Stimulated activated CD4-positive, alpha-beta T cell treated with anti-CD3 and anti-CD28 coated beads, Interleukin-15, amount 100 ng/mL, for 48 hours (primary cell): ENCODE measurements at places on chromosomes 5 and 9.

GRCh38 chr5:66757219-66757833, 161.1 kb downstream of the MAST4 start:
- DNase-seq: no peak

DNA sequence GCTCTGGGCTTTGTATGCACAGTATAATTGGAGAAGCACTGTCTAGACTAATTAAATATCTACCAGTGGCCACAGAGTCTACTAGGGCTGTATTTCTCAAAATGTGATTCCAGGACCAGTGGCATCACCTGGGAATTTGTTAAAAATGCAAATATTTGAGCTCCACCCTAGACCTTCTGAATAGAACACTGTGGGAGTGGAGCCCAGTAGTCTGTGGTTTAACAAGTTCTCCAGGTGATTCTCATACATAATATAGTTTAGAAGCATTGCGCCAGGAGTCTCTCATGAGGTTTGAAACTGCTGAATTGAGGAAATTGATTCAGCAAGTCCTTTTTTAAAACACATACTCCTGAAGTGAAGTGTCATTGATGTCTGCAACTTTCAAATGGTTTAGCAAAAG, 74.7 kb downstream of the FCHO2 start:
- no peak for DNase-seq

- DNase-seq: no peak
These were observed 53.7 kb downstream of the IPO11 start for GRCh38 chr5:62465985-62466925.

DNA sequence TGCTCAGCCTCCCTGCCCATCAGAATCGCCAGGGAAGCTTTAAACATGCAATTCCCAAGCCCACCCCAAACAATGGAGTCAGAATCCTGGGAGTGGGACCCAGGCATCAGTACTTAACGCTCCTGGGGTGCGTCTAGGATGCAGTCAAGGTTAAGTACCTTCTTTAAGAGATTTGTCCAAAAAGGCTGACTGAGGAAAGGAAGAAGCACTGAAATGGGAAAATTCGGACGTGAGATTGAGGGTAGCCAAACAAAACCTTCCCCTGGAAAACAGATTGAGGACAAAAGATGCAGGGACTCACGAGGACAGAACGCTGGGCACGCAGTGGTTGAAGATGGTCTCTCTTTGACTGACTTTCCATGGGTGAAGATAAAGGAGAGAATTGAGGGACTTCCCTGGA, 143.5 kb downstream of the MTX3 start:
- DNase-seq: no peak

DNA sequence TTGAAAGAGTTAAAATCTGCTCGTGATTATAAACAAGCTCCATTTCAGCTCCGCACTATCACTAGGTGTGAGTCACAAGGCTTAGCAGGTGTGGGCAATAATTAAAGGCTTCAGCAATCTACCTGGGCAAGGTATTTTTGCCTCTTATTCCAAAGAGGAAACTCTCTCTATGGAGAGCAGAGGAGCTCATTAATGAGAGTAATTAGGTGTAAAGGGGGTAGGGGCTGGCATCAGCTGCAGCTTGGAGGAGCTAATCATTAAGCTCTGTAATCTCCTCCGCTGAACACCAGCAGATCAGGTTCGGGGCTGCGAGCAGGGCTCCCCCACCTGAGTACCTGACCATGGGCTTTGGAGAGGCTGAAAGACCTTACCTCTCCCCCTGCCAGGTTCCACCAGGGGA, 129.2 kb downstream of the CRB2 start:
- no peak for DNase-seq

DNA sequence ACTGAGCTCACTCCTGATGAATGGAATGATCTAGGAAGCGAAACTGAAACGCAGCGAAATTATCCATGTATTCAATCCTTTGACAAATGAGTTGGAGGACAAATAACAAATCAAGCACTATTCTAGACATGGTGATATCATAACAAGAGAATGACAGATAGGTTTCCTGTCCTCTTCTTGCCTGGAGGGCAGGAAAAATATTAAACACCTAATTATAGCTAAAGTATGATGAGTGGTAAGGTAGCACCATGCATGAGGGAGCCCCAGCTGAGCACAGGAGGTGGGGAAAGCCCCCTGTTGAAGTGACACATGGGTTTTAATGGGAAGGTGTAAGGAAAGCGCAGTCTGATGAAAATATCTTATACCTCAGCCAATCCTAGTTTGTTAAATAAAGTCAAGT, 225.2 kb downstream of the NPR3 start:
- DNase-seq: no peak

- DNase-seq: no peak
These were observed 205.7 kb downstream of the AGTPBP1 start for GRCh38 chr9:85536076-85536475.

- DNase-seq: no peak
These were observed 85.1 kb downstream of the FBXL7 start for GRCh38 chr5:15585128-15585527.

DNA sequence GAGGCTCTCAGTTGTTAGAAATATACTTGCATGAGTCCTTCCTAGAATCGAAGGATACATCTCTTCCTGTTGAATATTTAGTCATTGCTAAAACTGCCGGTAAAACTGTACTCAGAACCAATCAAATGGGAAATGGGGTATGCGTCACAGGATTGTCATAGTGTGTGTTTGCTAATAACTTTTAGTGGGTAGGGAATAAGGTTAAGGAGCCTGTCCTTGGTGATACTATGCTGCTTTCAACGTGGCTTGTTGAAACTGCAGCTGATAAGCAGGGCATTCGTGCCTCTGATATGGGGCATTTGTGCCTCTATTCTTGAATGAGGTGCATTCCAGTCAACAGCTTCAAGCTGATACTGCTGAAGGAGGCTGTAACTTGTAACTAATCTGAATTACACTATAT, 26.6 kb downstream of the HABP4 start:
- no peak for DNase-seq
